ENCODE measurements at places on chromosomes 3 and 15. TPM values are rescaled to one million over a fixed set of nuclear protein-coding genes. Genes with fewer than 3 reads are reported as not detected.

GRCh38 chr3:13828501-13829265, 51.2 kb downstream of the WNT7A start:
- no peak for DNase-seq

DNA sequence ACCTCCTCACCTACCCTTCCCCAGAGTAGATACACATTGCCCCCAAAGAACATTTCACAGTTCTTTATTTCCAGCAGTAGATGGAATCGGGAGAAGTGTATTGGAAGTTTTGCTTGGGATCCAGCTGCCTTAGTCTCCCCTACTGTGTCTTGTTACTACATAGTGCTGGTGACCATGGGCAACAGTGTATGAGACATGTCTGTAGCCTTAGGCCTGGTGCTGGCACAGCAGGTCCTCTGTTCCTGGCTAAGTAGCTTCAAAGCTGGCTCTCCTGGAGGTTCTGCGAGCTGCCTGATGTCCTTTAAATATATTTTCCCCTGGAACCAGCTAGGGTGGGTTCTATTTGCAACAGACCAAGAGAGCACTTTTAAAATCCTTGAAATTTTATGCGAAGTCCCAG, 174.7 kb downstream of the THSD4 start:
- DNase-seq, result no peak

GRCh38 chr3:8755564-8756237, 13.7 kb downstream of the OXTR start:
- no peak for DNase-seq

Gene CLDN1
- 2.2 TPM for total RNA-seq

DNA sequence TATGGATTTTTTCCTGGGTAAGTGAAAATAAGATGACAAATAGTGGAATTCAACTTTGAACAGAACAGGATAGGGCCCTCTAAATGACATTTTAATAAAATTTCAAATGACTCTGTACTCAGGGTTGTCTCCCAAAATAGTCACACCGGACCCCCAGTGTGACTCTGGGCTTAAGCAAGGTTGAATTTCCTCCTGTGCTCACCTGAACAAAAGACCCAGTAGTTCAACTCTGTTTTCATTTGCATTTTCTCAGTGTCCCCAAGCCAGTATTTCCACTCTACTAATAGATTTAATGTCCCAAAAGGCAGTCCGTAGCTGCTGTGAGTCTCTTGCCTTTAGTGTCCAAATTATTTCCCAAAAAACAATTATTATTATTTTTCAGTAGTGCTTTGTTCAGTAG, 296.6 kb downstream of the PLOD2 start:
- DNase-seq, result no peak

DNA sequence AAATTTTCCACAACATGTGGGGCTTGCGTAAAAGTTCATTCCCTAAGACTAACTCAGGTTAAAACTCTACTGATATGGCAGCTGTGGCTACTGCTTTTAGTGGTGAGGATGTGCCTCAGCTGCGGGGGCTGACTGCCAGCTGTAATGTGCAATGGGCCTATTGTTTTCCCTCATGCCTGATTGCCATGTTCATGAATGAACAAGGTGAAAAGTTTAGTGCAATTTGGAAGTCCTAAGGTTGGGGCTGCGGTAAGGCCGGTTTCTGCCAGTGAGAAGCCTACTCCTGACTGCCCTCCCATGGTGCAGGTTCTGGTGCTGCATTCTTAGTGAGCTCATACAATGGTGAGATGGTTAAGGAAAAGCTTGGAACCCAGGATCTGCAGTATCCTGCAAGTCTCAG, 10.9 kb upstream of the ALDH1L1 start:
- no peak for DNase-seq

Gene PPP1R14D
- 166 TPM for total RNA-seq
